Mesenteric fat pad (tissue), 1 donor: ENCODE measurements at places on chromosomes 11 and 22.

GRCh38 chr11:86680716-86681482, 8.5 kb upstream of the ME3 start:
- DNase-seq: no peak

DNA sequence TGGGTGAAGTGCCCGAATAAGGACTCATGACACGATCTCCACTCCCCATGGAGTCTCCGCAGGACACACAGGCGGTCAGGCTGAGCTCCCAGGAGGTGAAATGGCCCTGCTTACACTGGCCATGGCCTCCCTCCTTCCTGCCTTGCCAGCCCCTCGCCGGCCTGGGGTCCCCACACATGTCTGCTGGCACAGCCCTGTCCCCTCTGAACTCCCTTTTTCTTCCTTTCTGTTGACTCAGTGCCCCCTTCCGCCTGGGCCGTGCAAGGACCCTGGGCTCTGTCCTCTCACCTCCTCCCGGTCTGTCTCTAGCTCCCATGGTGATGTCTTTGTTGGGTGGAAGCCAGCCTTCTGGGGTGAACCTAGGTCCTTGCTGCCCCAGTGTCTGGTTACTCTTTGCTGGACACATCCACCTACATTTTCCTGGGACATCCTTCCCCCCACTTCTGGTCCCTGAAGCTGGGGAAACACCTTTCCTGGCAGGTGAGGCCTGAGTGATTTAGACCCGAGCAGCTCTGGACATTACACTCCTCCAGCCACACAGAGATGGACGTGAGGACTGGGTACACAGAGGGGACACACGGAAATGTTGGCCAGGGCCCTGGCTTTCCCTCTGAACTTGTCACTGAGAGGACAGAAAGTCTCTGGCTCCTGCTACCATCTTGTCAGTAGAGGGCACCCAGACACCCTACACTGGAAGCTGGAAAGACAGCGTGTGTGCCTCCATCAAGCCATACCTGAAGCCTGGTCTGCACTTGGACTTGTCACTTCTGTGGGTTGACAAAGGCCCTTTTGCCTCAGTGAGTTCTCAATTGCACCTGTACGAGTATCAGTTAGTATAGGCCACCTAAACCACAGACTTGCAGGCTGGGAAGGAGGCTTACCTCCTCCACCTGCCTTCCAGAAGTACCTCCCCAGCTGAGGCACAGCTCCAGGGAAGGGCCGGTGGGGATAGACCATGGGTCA, 864.3 kb downstream of the TBC1D22A start:
- DNase-seq: peak; percentile 72

- DNase-seq: no peak
These were observed 30.7 kb downstream of the RIBC2 start for GRCh38 chr22:45444168-45444567.

DNA sequence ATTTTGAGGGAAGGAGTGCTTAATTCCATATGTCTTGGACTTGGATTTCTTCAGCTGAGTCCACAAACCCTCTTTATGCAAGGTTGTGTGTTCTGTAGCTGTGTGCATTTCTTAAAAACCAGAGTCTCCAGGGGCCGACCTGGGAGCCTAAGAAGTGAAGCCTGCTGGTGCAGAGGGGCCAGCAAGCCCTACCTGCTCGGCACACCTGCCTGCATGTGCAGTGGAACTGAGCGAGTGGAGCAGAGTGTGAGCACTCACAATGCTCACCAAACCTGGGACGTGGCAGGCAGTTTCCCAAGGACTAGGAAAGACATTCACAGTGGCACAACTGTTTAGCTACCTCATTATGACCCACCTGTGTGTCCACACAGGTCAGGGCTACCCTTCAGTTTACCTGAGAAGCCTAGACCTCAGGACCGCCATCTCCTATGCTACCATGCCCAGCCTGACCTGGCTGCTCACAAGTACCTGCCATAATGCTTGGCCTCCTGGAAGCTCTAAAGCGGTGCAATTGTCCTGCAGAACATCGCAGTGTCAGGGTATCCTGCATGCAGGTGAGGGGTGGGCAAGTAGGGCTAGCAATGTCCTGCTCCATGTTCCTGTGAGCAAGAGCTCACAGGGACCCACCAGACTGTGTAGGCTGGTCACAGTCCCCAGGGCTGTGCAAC, 3.8 kb downstream of the C22orf39 start:
- DNase-seq: no peak

DNA sequence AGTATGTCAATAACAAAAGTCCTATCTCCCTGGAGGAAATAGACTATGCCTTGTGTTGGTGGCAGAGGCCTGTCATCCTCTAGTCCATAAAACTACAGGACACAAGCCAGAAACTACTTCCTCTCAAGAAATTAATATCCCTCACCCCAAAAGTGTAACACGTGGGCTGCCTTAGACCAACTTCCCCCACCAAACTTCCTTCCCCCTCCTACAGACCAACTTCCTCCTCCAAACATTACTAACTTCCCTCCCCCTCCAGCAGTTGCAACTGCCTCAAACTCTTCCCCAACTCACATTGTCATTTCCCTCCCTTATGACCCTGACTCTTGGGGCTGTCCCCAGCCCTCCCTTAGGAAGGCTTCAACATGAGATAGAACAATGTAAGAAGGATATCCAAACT, 6.3 kb downstream of the OR52K2 start:
- no peak for DNase-seq

GRCh38 chr11:111265421-111265820, 19.9 kb downstream of the POU2AF2 start:
- no peak for DNase-seq

- no peak for DNase-seq
These were observed 372.1 kb downstream of the BRD1 start for GRCh38 chr22:49455595-49455994.

GRCh38 chr11:315051-315481, 1.2 kb downstream of the IFITM1 start:
- no peak for DNase-seq

DNA sequence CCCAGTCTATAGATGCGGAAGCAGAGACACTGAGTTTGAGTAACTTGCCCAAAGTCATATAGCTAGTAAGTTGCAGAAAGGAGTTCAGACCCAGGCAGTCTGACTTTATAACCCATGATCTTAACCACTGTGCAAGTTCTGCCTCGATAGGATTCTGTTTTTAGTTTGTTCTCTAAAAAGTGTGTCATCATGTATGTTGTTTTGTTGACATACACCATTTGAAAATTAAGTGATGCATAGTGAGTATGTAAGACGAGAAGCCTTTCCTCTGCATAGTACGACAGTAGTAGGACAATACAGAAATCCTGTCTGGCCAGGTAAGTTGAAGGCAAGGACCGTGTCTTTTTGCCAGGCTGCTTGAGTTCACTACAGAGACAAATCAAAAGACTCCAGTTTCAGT, 3.3 kb downstream of the ZC3H12C start:
- DNase-seq: no peak
